ENCODE measurements at places on chromosomes 13 and 19. TPM values are rescaled to one million over a fixed set of nuclear protein-coding genes. Genes with fewer than 3 reads are reported as not detected.

Gene FFAR1
- not detected for total RNA-seq

Gene PABPC3
- total RNA-seq, result 0.10 TPM

Gene FCER2
- total RNA-seq, result 0.45 TPM

Gene ZNF560
- total RNA-seq, result not detected

Gene ZNF606
- 9.2 TPM for total RNA-seq

Gene SLC8A2
- 0.10 TPM for total RNA-seq

Gene KCTD15
- total RNA-seq, result 17.0 TPM

Gene CEACAM16
- total RNA-seq, result not detected

Gene TNFRSF19
- total RNA-seq, result 0.60 TPM

Gene RNU6-9
- total RNA-seq, result not detected

Gene CD37
- total RNA-seq, result 2.2 TPM

Gene ANKLE1
- 0.48 TPM for total RNA-seq

Gene PROZ
- total RNA-seq, result 50.2 TPM

Gene FBXO46
- total RNA-seq, result 8.2 TPM

Gene FGF21
- 0.75 TPM for total RNA-seq

Gene ZNF296
- total RNA-seq, result 0.35 TPM

Gene TMEM86B
- total RNA-seq, result 15.5 TPM

Gene PRR19
- 0.65 TPM for total RNA-seq

Gene ACP4
- not detected for total RNA-seq

Gene FOXA3
- 31.6 TPM for total RNA-seq

Gene KCNRG
- total RNA-seq, result not detected

Gene FBXL12
- total RNA-seq, result 12.1 TPM

Gene KIR3DL1
- not detected for total RNA-seq

Gene CKAP2
- 1.7 TPM for total RNA-seq

Gene HCST
- 1.8 TPM for total RNA-seq
